NCI-H1436 (cell line): ENCODE measurements at places on chromosomes 6 and 20.

GRCh38 chr6:133637436-133637835, 251.5 kb upstream of the TCF21 start:
- DNase-seq: no peak

DNA sequence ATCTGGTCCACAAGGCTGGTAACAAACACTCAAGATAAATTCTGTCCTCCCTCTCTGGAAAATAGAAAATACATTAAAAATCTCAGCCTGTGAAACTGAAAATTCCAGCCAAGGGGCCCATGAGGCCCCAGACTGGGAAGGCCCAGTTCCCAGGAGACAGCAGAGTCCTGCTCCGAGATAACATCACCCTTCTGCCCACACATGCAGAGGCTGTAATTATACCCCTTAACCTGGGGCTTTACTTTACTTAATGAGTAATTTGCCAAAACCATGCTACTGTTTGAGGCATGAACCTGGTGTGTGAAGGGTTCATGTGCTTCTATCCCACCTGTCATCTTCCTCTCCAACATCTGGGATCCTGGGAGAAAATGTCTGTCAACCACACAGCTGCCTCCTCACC, 398.9 kb upstream of the SULF2 start:
- DNase-seq: no peak

- DNase-seq: no peak
Measured at GRCh38 chr20:14882157-14882556, 544.7 kb upstream of the FLRT3 start.

DNA sequence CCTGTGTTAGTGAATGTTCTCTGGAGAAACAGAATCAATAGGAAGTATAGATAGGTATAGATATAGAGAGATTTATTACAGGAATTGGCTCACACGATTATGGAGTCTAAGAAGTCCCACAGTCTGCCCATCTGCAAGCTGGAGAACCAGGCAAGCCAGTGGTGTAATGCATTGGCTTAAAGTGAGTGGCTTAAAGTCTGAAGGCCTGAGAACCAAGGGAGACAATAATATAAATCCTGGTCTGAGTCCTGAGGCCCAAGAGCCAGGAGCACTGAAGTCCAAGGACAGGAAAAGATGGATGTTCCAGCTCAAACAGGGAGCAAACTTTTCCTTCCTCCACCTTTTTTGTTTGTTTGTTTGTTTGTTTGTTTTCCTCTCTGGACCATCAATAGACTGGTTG, 131.2 kb upstream of the LRFN2 start:
- DNase-seq: no peak

GRCh38 chr6:100420711-100421110, 44.0 kb downstream of the SIM1 start:
- no peak for DNase-seq

GRCh38 chr6:150307520-150307919, 61.3 kb upstream of the IYD start:
- DNase-seq: no peak

GRCh38 chr6:5111626-5112025, 26.5 kb downstream of the PPP1R3G start:
- DNase-seq: no peak

DNA sequence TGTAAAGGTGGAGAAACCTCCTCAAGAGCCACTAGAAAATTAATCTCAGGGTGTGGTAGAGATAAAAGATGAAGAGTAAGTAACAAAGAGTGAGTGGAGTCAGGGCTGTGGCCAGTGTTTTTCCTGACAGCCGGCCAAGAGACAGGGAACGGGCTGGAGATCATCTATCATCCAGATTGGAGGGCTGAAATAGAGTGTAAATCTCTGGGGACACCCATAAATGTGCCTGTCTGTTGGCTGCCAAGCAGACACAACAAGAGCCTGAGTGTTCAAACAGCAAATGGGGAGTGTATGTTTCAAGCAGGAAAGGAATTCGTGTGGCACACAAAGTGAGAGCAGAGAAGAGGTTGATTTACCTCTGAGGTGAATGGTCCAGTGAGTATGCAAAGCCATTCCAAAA, 326.4 kb upstream of the KHDRBS2 start:
- DNase-seq: no peak

DNA sequence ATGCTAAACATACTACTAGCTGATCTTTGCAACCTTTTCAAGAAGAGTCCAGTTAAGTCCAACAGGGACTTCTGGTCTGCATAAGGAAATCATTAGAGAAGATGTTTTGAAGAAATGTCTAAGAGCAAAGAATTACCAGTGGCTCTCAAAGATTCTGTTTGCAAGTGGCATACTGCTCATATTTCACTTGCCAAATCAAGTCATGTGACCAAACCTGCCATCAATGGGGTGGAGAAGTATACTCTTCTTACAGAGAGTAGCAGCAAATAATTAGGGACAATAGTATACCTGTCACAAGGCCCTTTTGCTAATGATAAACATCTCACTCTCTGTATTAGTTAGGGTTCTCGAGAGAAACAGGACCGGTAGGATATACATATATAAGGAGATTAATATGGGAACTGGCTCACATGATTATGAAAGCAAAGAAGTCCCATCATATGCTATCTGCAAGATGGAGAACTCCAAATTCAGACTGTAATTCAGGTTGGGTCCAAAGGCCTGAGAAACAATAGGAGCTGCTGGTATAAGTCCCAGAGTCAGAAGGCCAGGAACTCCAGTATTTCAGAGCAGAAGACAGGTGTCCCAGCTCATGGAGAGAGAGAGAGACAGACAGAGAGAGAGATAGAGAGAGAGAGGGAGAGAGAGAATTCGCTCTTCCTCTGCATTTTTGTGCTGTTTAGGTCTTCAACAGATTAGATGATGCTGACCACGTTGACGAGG, 111.5 kb downstream of the LCA5 start:
- DNase-seq: no peak

- DNase-seq: no peak
Measured at GRCh38 chr6:71510856-71511255, 222.2 kb downstream of the OGFRL1 start.
